ENCODE measurements at places on chromosomes 7 and 10.

DNA sequence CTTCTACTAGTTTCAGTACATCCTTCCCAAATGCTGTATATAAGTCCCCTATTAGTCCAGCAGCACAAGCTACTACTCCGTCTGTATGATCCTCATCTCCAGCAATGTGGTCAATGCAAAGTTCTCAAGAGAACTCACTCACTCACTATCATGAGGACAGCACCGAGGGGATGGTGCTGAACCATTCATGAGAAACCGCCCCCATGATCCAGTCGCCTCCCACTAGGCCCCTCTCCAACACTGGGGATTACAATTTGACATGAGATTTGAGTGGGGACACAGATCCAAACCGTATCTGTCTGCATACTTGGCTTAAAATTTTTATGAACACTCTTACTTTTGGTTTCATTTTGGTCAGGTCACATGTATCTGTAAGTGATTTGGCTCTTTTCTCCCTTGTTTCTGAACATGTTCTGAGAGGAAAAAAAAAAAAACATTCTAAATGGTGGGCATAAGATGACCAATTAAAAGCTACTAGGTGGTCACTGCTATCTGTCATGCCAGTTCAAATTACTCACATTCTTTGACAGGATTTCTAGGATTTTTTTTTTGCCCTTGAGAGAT is 60.1 kb downstream of the ZNF783 start:
- no peak for DNase-seq

GRCh38 chr7:112411186-112411795 is 39.0 kb upstream of the IFRD1 start:
- no peak for DNase-seq

GRCh38 chr10:132607961-132608495 is 70.4 kb downstream of the INPP5A start:
- DNase-seq: no peak

DNA sequence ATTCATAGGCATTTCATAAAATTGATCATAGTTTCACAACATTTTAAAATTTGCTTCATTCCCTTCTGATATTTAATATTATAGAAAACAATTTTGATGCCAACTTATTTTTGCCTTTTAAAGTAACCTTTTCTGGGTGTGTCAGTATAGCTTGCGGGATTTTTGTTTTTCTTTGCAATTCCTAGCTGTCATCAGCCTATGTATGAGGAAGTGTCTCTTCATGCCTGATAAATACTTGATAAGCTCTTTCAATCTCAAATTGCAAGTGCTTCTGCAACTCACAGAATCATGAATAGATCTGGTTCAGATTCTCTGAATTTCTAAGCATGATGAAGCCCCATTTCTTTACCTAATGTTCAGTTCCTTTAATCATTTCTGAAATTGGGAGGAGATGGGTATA is 28.0 kb upstream of the ARHGAP21 start:
- no peak for DNase-seq

DNA sequence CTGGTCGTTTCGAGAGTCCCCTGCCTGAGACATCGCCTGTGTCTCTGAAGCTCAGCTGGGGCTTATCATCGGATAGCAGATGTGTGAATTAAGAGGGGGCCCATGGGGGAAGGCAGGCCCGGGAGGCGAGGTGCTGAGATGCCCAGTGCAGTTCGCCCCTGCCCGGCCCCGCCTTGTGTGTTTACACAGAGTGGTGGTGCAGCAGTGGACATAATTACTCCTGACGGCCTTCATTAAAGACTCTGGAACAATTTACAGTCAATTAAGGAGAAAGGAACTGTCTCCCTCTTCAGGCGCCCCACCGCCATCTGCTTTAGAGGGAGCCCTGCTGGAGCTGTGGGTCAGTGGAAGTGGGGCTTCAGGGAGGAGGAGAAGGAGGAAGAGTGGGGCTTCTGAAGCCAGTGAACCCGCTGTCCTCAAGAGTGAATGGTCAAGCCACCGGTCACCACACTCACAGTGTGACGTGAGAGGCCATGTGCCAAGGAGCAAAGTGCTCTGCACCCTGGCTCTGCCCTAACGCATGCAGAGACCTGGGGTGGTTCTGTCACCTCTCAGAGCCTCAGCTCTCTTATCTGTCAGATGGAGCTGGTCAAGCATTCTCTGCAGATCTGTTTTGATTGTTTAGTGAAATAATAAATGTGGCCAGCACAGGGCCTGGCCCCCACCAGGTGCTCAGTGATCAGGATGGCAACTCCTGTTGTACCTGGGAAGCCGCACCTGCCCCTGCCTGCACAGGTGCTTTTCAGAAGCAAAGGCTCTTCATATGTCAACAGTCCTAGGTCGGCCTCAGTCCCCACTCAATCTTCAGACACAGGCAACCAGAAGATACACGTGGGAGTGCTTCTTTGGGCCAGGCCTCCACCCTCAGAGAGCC is 65.6 kb downstream of the CDH23 start:
- DNase-seq: no peak

GRCh38 chr10:97904018-97904381 is 54.4 kb downstream of the GOLGA7B start:
- no peak for DNase-seq

GRCh38 chr7:157431173-157431950 is 94.6 kb downstream of the DNAJB6 start:
- DNase-seq: no peak

DNA sequence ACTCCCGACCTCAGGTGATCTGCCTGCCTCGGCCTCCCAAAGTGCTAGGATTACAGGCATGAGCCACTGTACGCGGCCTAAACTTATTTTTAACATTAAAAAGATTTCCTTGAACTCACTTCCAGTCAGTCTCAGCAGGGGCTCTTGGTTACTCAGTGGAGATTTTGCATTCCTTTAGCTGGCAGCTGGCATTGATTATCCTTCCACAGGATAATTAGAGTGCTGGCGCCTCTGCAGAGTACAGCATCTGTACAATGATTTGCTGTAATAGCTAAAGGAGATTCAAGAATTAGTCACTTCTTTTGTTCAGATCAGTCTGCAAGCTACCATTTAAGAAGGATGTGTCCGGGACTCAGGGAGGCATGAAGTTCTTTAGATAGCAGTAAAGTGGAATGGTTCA is 125.0 kb upstream of the NPY start:
- DNase-seq: no peak

DNA sequence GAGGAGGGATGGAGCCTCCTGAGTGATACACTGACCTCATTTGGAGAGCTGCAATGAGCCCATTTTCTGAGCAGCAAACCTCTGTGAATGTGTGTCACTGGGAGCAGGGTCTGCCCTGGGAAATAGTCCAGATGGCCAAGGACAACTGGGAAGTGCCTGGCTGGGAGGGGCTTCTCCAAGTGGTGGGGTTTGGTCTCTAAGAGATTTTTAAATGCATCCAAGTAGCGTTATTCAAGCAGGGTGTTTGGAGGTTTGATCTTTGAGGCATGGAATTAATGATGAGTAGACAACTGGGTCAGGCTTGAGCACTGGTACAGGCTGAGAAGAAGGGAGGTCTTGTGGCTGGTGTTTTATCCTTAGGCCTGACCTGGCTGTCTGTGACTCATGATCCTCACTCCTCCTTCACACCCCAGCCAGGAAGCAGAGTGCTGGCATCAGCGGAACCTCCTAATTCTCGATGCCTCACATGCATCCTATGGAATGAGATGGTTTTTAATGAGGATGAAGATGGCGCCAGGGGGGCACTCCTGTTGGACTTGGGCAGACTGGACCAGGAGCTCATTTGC is 3.3 kb downstream of the GOLGA7B start:
- no peak for DNase-seq

- DNase-seq: no peak
Observed at GRCh38 chr7:136183981-136184380, 206.8 kb upstream of the MTPN start.

GRCh38 chr7:132765861-132766260 is 189.6 kb upstream of the PLXNA4 start:
- DNase-seq: no peak

GRCh38 chr7:12025246-12025645 is 185.8 kb upstream of the TMEM106B start:
- DNase-seq: no peak

- no peak for DNase-seq
Observed at GRCh38 chr7:150361402-150361801, 7.2 kb upstream of the REPIN1 start.

DNA sequence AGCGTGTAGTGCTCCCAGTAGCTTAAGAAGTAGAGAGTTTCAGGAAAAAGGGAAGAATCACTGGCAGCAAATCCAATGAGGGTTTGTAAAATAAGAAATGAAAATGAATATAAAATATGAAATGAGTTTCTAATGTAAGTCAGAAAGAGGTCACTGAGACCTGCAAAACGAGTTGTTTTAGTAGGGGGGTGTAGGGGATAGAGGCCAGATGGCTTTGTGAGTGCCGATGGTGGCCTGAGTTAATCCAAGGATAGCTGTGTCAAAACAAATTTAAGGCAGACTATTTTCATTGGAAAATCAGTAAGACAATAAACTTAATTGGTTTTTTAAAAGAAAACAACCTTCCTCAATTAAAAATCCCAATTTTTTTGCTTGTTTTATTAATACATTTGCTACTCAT is 745 bp upstream of the ASB15 start:
- no peak for DNase-seq

DNA sequence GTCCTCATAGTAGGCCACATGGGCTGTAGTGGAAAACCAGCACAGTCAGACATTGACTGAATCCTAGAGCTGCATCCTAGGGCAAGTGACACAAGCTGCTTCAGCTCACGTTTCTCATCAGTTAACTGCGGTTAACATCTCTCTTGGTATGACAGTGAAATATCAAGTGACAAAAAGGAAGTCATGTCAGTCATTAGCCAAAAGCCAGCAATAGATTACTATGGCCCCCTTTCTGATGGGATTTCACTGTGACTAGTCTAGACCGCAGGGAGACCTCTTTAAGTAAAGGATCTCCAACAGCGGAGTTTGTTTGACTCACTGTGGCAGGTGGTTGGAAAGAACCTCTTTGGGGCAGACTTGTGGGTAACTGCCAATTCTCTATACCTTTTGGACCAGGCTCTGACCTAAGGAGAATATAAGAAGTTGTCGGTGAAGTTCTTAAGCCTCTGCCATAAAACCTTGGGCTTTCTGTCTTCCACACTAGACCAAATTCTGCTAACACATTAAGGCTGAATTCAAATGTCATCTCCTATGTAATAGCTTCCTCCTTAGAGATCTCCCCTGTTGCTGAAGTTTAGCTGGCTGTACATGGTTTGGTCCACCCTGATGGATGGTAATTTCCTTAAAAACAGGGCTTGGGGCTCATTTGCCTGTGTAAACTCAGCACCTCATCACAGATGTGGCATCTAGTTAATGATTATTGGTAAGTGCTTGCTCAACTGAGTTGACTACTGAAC is 115.3 kb downstream of the SGMS1 start:
- DNase-seq: peak; percentile 14

DNA sequence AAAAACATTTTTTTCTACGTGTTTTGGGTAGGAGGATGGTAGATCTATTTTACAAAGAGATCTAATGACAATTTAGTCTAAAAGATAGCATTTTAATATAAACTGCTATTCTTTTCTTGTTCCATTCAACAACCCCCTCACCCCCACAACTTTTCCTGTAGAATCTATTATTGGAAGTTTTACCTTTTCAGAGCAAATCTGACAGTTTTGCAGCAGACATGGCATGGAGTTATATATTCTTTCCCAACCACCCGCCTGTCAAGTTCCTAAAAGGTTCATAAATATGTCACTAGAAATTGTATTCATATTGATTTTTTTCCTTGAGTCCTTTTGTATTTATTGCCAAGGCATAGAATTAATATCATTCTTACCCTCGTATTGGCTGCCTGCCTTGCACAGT is 21.5 kb upstream of the NAMPT start:
- DNase-seq: no peak

GRCh38 chr10:124095096-124095495 is 1.7 kb upstream of the CHST15 start:
- no peak for DNase-seq

DNA sequence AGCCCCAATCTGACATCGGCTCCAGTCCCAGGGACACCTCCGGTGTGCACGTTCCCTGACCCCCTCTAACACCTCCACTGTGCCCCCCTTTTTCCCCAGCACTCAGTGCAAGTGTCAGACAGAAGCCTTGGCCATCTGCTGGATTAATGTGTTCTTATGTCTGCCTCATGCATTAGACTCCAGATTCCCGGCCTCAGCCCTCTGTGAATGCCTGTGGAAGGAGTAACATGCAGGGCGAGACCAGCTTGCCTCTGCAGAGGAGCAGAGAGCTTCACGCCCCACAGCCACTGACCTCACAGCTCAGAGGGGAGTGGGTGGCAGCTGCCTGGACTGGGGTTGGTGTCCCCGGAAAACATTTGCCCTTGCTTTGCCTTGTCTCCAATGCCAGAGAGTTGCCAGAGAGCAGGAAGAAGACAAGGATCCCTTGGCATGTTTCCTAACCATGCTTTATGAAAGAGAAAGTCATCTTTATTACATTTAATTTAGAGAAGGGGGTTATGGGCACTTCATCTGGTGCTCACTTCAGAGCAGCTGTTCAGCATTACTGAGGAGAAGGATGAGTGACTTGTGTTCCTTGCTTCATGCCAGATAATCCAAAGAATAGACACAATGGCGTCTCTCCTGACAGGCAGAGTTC is 91.6 kb upstream of the CXCL12 start:
- DNase-seq: no peak

GRCh38 chr7:135670179-135670578 is 7.9 kb downstream of the STMP1 start:
- no peak for DNase-seq

GRCh38 chr7:2452074-2452507 is 24.1 kb downstream of the GRIFIN start:
- DNase-seq: no peak
